IPS DF 6.9 (cell line): ENCODE measurements at places on chromosomes 16 and 17.

GRCh38 chr17:74431568-74432423, at the start of gene GPRC5C:
Gene GPRC5C (plus strand): TSS chr17:74432088. CDS start chr17:74439777, 7,689 bp downstream.
- no peak for DNase-seq

- no peak for DNase-seq
Measured at GRCh38 chr16:57245472-57246113, 534 bp downstream of the ARL2BP start.

- no peak for DNase-seq
Measured at GRCh38 chr17:77424585-77425344, 284.0 kb downstream of the SEC14L1 start.

DNA sequence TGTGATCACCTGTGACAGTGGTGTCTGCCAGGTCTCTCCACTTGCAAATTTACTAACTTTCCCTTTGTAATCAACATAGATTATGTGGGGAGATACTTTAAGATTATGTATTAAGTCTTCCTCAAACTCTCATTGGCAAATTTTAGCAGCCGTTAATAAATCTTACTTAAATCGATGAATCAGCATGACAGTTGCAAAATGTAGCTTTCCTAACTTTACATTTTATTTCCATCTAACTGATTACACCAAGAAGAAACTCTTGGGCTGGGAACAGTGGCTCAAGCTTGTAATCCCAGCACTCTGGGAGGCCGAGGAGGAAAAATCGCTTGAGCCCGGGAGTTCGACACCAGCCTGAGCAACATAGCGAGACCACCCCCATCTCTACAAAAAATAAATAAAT, 23.3 kb upstream of the CPNE2 start:
- DNase-seq, result no peak

GRCh38 chr17:80874866-80875445, 116.7 kb upstream of the CHMP6 start:
- DNase-seq, result no peak

- no peak for DNase-seq
Measured at GRCh38 chr16:89373355-89374110, 116.8 kb downstream of the ANKRD11 start.

GRCh38 chr17:1435326-1435725, 20.7 kb downstream of the CRK start:
- DNase-seq, result no peak

- DNase-seq, result no peak
Measured at GRCh38 chr16:79475841-79476240, 124.7 kb downstream of the MAF start.

GRCh38 chr17:38656959-38657823, 17.6 kb downstream of the EPOP start:
- no peak for DNase-seq

DNA sequence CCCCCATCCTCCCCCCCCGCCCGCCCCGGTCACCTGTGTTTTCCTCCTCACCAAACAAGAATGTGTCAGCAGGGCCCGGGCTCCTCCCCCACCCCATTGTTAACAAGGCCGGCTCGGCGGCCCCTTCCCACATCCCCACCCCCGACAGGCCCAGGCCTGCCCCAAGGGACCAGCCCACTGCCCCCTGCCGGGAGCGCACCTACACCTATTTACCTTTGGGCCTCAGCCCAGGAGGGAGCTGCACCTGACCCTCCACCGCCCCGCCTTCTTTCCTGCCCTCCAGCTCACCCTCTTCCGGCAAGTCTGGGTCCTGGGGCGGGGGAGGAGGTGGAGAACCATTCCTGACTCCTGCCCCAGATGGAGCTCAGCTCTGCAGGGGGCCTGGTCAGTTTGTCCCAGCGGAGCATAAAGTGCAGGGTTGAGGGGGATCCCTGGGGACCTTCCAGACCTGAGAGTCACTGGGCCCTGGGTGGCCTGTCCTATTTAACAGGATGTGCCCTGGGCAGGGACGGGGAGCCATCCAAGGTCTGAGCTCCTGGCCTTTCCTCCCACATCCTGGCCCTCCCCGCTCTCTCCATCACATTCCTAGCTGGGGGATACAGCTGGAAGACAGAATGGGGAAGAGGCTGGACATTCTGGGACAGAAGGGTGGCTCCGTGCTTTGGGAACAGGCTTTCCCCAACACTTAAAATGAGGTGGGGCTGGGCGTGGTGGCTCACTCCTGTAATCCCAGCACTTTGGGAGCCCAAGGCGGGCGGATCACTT, 8.3 kb downstream of the FOXJ1 start:
- no peak for DNase-seq

DNA sequence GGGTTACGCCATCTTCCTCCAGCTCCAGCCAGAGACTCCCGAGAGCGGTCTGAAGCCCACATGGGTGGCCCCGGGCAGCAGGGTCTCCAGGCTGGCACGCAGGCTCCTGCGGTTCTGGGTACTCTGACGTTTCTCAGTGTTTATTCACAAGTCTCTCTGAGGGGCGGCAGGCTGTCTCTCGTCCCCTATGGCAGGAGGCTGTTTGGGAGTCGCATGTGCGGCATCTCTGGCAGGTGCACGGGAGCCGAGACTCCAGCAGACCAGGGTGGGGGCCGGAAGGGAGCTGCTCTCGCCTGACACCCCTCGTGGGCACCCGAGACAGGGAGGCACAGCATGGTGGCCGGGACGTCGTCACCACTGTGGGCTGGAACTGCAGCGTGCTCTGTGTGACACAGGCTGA, 48.1 kb downstream of the ZNF778 start:
- no peak for DNase-seq
